Posterior vena cava (tissue), 2 donors: ENCODE measurements at places on chromosomes 4 and X. TPM values are rescaled to one million over a fixed set of nuclear protein-coding genes. Genes with fewer than 3 reads are reported as not detected.

DNA sequence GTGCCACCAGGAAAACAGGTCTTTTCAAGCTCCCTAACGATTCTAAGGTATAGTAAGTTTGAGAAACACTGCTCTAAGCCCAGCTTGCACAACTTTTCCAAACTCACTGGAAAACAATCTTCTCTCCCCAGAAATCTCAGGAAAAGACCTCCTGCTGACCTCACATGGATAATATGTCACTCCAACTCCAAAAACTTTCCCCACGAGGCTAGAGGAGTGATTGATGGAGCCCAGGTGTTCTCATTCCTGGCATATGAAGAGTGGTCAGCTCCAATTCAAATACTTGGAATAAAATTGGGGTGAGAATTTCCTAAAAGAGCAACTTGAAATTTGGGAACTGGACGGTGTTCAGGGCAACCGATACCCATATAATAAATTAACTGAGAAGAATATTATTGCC lies 299.9 kb downstream of the PPP4R3C start:
- DNase-seq: no peak

The AR gene
- 12.3 TPM for total RNA-seq

The PGK1 gene
- total RNA-seq: 222 TPM

The TMEM175 gene
- total RNA-seq: 15.3 TPM

DNA sequence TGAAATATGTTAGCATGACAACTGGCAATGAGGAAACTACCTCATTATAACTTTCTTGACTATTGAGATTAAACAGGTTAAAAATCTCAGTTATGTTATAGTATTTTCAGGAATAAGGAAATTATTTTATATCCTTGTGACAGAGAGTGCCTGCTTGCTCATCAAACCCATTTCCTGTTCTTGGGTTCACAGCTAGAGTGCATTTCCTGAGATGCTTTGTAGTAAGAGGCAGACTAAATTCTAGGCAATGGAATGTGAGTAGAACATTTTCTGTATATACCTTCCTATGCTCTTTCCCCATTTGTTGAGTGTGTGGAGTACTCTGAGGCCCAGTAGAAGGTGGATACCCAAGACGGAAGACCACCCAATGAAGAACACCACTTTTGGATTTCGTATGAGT lies 96.9 kb upstream of the CASK start:
- no peak for DNase-seq

DNA sequence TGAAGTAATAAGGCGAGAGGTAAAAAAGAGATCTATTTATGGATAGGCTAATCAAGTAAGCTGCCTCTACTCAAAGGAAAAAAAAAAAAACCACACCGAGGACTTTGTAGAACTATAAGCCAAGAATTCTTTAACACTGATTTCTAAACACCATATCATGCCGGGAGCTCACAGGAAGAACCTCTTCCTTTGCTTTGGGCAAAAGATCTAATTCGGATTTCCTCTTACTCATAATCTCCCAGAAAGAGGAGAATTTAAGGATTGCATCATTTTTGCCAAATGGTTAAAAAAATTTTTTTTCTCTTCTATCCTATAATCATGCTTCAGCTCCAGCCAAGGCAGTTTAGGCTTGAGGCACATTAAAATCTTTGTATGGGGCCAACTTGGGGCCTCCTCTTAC lies 95.5 kb downstream of the ZNF827 start:
- no peak for DNase-seq

DNA sequence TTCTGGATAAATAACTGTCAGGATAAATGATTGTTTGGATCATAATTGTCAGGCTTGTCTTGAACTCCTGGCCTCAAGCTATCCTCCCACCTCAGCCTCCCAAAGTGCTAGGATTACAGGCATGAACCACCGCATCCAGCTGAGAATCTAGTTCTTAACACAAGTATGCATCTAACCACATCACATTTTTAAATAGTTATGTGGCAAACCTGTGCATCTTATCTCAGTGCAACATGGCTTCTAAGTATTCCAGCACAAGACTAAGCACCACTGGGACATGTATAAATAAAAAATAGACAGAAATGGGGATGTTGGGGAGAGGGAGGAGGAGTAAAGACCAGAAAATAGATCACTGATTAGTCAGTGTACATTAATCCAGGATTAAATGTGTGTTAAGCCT lies 74.7 kb upstream of the TBL1X start:
- DNase-seq: no peak

GRCh38 chrX:105297041-105297440 lies 76.5 kb upstream of the TEX13A start:
- DNase-seq: no peak

DNA sequence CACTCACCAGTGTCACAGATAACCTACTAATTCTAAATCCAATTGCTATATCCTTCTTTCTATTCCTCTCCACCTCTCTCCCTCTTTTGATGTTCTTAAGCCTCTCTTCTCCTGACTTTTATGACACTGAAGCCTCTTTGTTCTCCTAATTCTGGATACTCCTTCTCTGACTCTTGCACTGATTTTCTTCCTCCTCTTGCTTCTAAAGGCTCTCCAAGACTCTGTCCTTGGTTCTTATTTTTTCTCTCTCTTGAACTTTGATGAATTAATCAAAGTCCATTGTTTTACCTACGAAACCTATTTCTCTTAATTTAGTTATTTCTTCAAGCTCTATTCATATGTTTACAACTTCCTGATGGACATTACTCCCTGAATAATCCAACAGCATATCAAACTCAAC lies 95.7 kb upstream of the TSPAN7 start:
- no peak for DNase-seq
